ENCODE measurements at places on chromosomes 7 and 10. TPM values are rescaled to one million over a fixed set of nuclear protein-coding genes. Genes with fewer than 3 reads are reported as not detected.
A peak's percentile ranks its signal among the peaks of the same experiment; 100 is the strongest.

DNA sequence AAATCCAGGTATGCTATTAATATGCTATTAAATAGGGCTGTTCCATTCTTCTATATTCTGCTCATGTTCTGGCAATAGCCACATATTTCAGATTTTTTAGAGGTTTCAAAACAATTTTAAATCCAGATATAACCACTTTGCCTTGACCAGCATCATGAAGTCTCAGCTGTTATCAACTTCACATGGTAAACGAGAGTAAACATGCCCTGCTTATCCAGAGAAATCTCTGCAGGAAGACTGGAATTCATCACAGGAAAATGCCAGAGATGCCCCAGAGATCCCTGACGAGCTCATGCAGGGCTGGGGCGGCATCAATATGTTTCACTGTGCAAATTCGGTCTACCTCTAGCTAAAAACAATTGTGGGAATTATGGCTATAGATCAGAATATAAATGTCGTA lies 126.5 kb downstream of the FANK1 start:
- H3K4me3 ChIP-seq, result no peak overlapping the region
- H3K36me3 ChIP-seq, result no peaks in the 10 kb centered on the region
- no peaks in the 10 kb centered on the region for H3K27me3 ChIP-seq
- H3K27ac ChIP-seq, result no peak overlapping the region

- H3K4me3 ChIP-seq, result no peak overlapping the region
- H3K36me3 ChIP-seq, result no peaks in the 10 kb centered on the region
- DNase-seq, result no peak
- no peaks in the 10 kb centered on the region for H3K4me1 ChIP-seq
Measured at GRCh38 chr10:69663369-69663947, 33.4 kb downstream of the FAM241B start.

GRCh38 chr10:33688506-33688905 lies 354.0 kb upstream of the NRP1 start:
- no peak overlapping the region for H3K27ac ChIP-seq
- H3K4me3 ChIP-seq, result no peak overlapping the region
- no peaks in the 10 kb centered on the region for H3K27me3 ChIP-seq
- no peak for DNase-seq
- no peaks in the 10 kb centered on the region for H3K36me3 ChIP-seq

DNA sequence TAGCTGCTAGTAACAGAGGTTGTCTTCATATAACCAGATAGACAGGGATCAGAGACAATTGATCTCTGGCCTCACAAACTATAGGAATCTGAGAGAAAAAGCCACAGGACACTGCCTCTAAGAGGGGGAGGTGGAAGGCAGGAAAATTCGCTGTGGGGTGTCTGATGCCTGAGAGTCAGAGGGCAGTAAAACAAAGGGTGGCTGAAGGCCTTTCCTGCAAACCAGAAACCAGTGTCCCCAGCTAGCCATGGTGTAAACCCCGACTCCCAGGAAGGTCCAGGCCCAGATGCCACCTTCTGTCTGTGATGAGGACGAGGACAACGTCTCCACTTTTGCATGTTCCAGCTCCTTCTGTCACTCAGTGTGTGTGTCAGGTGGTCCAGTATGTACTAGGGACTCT lies 215.1 kb downstream of the ADARB2 start:
- no peaks in the 10 kb centered on the region for H3K36me3 ChIP-seq
- H3K4me3 ChIP-seq, result no peak overlapping the region
- no peak overlapping the region for H3K27ac ChIP-seq
- no peaks in the 10 kb centered on the region for H3K27me3 ChIP-seq

DNA sequence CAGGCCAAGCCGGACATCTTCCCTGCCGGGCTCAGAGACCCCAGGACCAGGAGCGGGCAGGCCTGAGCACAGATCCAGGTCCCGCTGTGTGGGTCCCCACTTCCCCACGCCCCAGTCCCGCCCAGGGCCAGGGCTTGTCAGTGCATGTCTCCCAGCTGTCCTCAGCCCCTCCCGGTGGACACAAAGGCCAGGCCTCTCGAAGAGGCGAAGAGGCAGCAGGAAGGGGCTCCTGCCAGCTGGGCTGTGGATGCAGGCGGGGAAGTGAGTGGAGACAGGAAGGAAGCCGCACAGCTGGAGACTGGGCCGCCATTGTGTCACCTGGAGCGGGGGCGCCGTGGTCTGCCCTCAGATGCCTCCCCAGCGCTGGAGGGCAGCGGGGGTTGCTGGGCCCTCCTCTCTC lies 4.8 kb downstream of the GRIFIN start:
- H3K4me3 ChIP-seq, result no peak overlapping the region
- no peak overlapping the region for H3K27ac ChIP-seq
- H3K4me1 ChIP-seq, result peaks cover 12% of the 10 kb centered on the region

GRCh38 chr7:151018421-151019129 lies 5.7 kb downstream of the ATG9B start:
- peak; percentile 40 for DNase-seq
- H3K27me3 ChIP-seq, result peaks cover under 1% of the 10 kb centered on the region
- no peaks in the 10 kb centered on the region for H3K36me3 ChIP-seq
- no peak overlapping the region for H3K4me3 ChIP-seq
- H3K27ac ChIP-seq, result no peak overlapping the region
- H3K4me1 ChIP-seq, result peaks cover 4% of the 10 kb centered on the region

- peaks cover 21% of the 10 kb centered on the region for H3K27me3 ChIP-seq
- H3K27ac ChIP-seq, result no peak overlapping the region
- H3K4me1 ChIP-seq, result peaks cover 5% of the 10 kb centered on the region
- H3K4me3 ChIP-seq, result no peak overlapping the region
Measured at GRCh38 chr10:70440296-70441160, 953 bp downstream of the NODAL start.

DNA sequence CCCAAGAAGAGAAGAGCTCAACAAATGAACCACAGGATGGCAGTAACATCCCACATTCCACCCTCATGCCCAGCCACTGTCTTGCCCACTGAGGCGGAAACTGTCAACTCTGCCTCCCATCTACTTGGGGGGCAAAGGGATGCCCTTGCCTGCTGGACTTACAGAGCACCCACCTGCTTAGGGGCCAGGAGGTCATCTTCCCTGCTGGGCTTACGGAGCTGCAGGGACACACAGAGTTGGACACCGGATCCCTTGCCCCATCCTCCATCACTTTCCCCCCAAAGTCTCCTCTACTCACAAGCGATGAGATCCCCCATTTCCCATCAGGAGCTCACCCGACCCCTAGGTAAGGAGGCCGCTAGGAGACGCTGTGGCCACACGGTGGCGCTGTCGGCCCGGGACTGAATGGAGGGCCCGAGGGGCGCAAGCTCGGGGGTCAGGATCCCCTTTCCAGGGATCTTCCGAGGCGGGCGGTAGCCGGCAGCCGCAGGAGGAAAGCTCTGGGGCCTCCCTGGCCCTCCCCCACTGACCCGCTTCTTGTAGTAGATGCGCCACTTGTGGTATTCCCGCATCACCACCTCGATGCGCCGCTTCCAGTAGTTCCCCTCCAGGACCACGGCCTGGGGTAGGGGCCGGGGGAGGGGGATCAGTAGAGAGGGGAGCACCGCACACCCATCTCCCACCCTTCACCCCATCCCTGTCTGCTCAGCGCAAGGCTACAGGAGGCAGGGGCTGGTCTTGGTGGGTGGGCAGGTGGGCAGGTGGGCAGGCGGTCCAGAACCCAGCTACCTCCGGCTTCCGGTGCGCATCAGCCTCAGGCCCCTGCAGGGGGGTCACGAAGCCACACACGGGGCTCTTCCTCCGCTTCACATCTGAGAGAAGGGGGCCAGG lies 17.3 kb downstream of the MLXIPL start:
- peaks cover 4% of the 10 kb centered on the region for H3K4me1 ChIP-seq
- H3K4me3 ChIP-seq, result no peak overlapping the region
- DNase-seq, result peak; percentile 53
- H3K27ac ChIP-seq, result no peak overlapping the region
- no peaks in the 10 kb centered on the region for H3K36me3 ChIP-seq

DNA sequence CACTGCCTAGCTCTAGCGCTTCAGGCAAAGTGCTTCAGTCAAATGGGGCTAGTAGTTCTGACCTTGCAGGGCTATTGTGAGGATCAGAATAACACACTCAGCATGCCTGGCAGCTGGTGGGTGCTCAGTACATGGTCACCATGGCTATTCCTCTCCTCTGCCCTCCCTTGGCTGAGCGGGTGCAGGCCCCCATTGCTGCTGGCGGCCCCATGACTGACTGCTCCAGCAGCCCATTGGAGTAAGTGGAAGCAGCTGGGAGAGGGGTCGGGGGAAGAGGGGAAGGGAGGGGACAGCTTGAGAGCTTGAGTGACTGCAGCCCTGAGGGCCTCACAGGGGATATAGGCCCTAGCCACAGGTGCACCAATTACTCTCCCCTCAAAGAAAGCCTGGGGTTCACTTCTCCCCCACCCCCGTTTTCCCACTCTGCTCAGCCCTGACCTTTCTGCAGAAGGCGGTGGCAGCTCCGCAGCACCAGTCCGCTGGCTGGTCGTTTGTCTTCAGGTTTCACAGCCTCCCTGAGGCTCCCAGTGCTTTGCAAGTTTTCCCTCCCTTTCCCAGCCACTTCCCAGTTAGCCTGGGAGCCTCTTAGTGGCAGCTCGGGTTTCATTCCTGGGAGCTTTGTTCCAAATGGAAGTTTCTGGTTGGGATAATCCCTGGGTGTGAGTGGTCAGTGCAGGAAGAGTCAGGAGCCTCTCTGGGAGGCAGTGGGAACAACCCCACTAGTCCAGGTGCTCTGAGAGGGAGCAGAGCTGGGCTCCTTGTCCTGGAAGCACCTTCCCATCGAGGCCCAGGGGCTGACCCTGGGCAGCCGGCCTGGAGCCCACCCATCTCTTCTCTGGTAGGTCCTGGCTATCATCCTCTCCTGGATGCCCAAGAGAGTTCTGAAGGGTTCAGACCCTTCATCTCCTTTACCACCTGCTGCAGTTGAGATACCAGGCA lies 16.3 kb downstream of the FGF8 start:
- no peak overlapping the region for H3K27ac ChIP-seq
- no peak overlapping the region for H3K4me3 ChIP-seq
- H3K36me3 ChIP-seq, result no peaks in the 10 kb centered on the region
- no peaks in the 10 kb centered on the region for H3K27me3 ChIP-seq
- DNase-seq, result no peak
- no peaks in the 10 kb centered on the region for H3K4me1 ChIP-seq

GRCh38 chr10:117553815-117554172 lies 11.2 kb downstream of the EMX2 start:
- no peak for DNase-seq
- H3K4me1 ChIP-seq, result no peaks in the 10 kb centered on the region
- H3K36me3 ChIP-seq, result no peaks in the 10 kb centered on the region
- H3K27me3 ChIP-seq, result peaks cover 15% of the 10 kb centered on the region
- no peak overlapping the region for H3K27ac ChIP-seq
- H3K4me3 ChIP-seq, result no peak overlapping the region

- no peak for DNase-seq
- H3K4me1 ChIP-seq, result peaks cover 8% of the 10 kb centered on the region
- no peaks in the 10 kb centered on the region for H3K36me3 ChIP-seq
- no peak overlapping the region for H3K27ac ChIP-seq
- no peak overlapping the region for H3K4me3 ChIP-seq
Measured at GRCh38 chr7:17370901-17371585, 72.6 kb downstream of the AHR start.

GRCh38 chr7:12689451-12689850 lies 2.0 kb downstream of the ARL4A start:
- no peak for DNase-seq
- no peaks in the 10 kb centered on the region for H3K4me1 ChIP-seq
- H3K27me3 ChIP-seq, result no peaks in the 10 kb centered on the region
- no peak overlapping the region for H3K27ac ChIP-seq
- no peaks in the 10 kb centered on the region for H3K36me3 ChIP-seq

DNA sequence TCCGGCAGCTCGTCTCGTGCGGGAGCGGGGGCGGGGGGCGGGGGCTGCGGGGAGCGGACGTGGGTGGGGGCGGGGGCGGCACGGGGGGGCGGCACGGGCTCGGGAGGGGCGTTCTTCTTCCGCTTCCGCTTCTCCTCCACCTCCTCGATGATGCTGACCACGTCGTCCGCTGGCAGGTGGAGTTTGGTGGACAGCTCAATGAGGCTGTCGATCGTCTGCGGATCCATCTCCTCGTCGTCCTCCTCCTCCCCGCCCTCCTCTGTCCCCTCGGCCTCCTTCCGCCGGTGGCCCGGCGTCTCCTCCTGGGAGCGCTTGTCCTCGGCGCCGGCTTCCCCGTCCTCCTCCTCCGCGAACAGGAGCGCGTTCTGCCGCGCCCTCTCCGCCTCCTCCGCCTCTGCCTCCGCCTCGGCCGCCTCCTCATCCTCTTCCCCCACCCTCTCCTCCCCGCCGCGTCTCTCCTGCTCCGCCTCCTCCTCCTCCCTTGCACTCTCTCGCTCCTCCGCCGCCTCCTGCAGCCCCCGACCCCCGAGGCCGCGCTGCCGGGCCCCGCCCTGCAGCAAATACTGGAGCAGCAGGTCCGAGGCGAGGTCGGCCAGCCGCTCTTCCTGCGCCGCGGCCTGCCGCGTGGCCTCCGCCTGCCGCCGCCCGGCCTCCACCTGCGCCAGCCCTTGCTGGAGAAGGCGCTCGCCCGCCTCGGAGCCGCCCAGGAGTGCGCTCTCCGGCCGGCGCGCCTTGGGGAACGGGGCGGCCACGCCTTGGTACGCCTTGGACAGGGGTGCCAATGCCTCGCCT lies 1.9 kb downstream of the VGF start:
- H3K27me3 ChIP-seq, result peaks cover 26% of the 10 kb centered on the region
- H3K27ac ChIP-seq, result no peak overlapping the region
- peaks cover 23% of the 10 kb centered on the region for H3K4me1 ChIP-seq
- peaks cover 10% of the 10 kb centered on the region for H3K36me3 ChIP-seq

GRCh38 chr7:22372863-22373262 lies 15.9 kb upstream of the RAPGEF5 start:
- no peak for DNase-seq
- no peak overlapping the region for H3K27ac ChIP-seq
- no peaks in the 10 kb centered on the region for H3K36me3 ChIP-seq
- no peak overlapping the region for H3K4me3 ChIP-seq
- H3K27me3 ChIP-seq, result no peaks in the 10 kb centered on the region
- H3K4me1 ChIP-seq, result no peaks in the 10 kb centered on the region

DNA sequence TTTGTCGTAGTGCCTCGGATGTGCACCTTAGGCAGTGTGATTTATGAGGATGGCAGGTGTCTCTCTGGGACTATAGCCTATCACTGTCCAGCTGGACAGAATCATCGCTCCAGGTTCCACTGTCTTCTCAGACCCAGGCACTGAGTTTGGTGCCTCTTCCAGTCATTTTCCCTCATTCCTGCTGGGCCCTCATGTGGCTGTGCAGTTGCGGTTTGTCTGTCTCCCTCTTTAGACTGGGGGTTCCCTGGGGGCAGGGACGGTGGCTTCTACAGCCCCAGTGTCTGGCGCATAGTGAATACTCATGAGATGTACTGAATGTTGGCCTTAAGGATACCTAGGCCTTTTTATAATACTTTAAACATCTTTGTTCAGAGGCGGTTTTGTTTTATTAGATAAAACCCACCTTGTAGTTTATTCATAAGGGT lies 28.9 kb downstream of the CCM2 start:
- H3K4me1 ChIP-seq, result no peaks in the 10 kb centered on the region
- no peaks in the 10 kb centered on the region for H3K27me3 ChIP-seq
- no peak overlapping the region for H3K27ac ChIP-seq
- H3K36me3 ChIP-seq, result no peaks in the 10 kb centered on the region

- H3K27ac ChIP-seq, result no peak overlapping the region
- no peaks in the 10 kb centered on the region for H3K4me1 ChIP-seq
- H3K36me3 ChIP-seq, result no peaks in the 10 kb centered on the region
- H3K27me3 ChIP-seq, result no peaks in the 10 kb centered on the region
- H3K4me3 ChIP-seq, result no peak overlapping the region
Measured at GRCh38 chr10:98664329-98665042, 217.8 kb upstream of the HPS1 start.

The BLNK gene
- 36.9 TPM for total RNA-seq

The CLRN3 gene
- not detected for total RNA-seq

The LAMTOR4 gene
- total RNA-seq, result 258 TPM

The SPDYE11 gene
- total RNA-seq, result not detected

The ASIC3 gene
- 2.6 TPM for total RNA-seq

The PRSS37 gene
- total RNA-seq, result not detected

The RNF148 gene
- total RNA-seq, result 3.6 TPM

The PRSS1 gene
- not detected for total RNA-seq
